Urinary bladder (tissue), 4 donors: ENCODE measurements at places on chromosomes 7 and 10.
A peak's percentile ranks its signal among the peaks of the same experiment; 100 is the strongest.

- DNase-seq, result no peak
Measured at GRCh38 chr10:49571388-49571787, 32.5 kb upstream of the ERCC6 start.

DNA sequence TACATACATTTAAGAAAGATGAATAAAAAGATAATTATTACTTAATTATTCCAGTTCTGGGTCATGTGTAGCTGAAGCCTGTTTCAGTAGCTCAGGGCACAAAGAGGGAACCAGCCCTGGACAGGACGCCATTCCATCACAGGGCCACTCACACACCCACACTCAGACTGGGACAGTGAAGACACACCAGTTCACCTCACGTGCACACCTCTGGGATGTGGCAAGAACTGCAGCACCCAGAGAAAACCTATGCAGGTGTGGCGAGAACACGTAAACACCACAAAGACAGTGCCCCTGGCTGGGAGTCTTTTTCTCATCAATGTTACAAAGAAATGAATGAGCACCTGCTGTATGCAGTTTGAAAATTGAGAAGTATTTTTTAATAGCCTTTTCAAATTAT lies 1.6 kb upstream of the IDI1 start:
- no peak for DNase-seq

- no peak for DNase-seq
Measured at GRCh38 chr10:65769828-65770227, 1156.0 kb upstream of the LRRTM3 start.

- DNase-seq, result no peak
Measured at GRCh38 chr10:11173042-11173441, 155.4 kb downstream of the CELF2 start.

GRCh38 chr10:21514129-21514817 lies 11.2 kb downstream of the SKIDA1 start:
- DNase-seq, result no peak

GRCh38 chr7:121643320-121643719 lies 229.6 kb upstream of the PTPRZ1 start:
- DNase-seq, result no peak

GRCh38 chr10:34018129-34018528 lies 683.7 kb upstream of the NRP1 start:
- no peak for DNase-seq

DNA sequence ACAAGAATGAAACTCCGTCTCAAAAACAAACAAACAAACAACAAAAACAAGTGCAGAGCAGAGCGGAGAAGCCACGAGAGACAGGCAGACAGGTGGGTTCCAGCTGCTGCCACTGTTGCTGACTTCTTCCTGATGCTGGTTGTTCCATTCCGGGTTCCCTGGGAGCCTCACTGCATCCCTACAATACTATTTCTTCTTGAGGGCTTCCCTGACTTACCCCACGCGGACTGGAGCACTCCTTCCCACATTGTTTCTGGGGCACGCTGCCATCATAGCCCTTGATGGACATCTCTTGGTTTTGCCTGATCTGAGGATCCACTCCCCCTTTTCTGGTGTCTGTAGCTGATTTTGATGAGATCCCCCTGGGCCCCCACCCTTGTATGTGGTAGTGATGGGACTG lies 5.6 kb upstream of the NKX1-2 start:
- DNase-seq, result no peak

GRCh38 chr7:82549616-82550285 lies 106.2 kb upstream of the CACNA2D1 start:
- no peak for DNase-seq

- DNase-seq, result no peak
Measured at GRCh38 chr10:71865561-71866041, 14.6 kb upstream of the PSAP start.

GRCh38 chr10:48938281-48938680 lies 1.4 kb downstream of the LRRC18 start:
- DNase-seq, result no peak

- no peak for DNase-seq
Measured at GRCh38 chr7:2233926-2234325, 1.2 kb upstream of the MAD1L1 start.

DNA sequence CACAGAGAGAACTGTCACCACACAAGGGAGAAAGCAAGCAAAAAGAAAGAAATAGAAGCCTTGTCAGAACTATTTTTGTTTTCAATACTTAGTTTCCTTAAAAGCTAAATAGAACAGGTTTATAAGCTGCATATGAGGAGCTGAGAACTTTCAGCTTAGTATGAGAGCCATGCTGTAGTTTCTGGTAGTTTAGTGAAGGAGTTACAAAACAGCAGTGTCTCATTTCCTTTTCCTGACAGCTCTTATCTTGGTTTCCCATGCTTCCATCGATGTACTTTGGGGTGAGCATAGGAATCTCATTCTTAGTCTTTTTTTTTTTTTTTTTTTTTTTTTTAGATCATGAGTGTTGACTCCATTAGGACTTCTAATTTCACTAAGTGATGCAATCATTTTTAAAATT lies 8.6 kb upstream of the CHRM2 start:
- DNase-seq, result no peak

- no peak for DNase-seq
Measured at GRCh38 chr10:527416-527815, 162.1 kb downstream of the DIP2C start.

DNA sequence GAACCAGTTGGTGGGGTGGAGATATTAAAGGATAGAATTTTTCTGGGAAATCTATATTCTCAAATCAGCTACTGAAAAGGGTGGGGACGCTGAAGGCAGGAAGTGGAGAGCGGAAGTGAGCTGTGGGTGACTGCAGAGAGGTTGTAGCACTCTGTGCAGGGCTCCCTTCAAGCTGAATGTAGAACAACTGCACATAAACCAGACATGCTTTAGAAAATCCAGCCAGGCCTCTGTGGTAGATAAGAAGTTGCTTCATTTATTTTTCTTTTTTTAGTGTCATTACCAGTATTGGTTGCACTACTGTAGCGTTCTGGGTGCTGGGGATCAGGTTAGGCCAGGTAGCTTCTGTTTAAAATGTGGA lies 127.8 kb downstream of the CELF2 start:
- DNase-seq, result no peak

DNA sequence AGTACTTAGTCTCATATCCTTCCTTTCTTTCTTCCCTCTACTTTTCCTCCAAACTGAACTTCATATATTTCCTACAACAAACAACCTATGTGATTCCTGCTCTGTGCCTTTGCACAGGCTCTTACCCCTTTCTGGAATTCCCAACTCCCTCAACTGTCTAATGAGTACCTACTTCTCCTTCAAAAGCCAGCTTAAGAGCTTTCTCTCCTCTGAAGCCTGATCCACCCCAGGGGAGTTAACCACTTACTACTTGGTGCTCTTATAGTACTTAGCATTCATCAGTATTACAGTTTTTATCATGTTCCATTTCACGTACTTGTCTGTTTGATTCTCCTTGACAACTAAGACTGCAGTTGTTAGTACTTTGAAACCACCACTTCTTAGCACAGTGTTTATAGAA lies 246.1 kb downstream of the LRRTM3 start:
- no peak for DNase-seq

GRCh38 chr10:64115908-64116643 lies 594.9 kb downstream of the REEP3 start:
- no peak for DNase-seq

DNA sequence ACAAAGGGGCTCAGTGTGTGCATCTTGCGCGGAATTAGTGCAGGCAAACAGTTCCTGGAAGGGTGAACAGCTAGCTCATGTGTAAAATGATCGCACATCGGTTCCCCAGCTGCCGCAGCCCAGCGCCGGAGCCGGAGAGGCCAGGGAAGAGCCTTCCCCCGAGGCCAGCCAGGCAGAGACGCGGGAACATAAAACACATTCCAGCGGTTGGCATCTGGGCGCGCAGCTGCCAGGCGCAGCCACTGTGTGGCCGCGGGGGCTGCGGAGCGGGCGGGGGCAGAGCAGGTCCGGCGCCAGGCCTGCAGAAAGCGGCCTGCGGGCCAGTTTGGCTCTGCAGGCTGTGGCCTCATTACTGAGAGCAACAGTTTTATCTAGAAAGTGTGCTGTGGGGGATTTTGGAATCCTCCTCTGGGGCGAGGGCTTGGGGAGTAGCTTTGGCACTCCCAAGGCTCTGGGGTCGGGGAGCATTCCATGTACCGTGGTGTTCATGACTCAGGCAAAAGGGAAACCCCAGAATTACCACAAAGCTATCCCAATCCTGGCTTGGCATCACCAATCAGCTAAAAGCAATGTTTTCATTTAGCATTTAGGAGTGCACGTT lies 74.3 kb downstream of the SAMD9 start:
- DNase-seq, result no peak

DNA sequence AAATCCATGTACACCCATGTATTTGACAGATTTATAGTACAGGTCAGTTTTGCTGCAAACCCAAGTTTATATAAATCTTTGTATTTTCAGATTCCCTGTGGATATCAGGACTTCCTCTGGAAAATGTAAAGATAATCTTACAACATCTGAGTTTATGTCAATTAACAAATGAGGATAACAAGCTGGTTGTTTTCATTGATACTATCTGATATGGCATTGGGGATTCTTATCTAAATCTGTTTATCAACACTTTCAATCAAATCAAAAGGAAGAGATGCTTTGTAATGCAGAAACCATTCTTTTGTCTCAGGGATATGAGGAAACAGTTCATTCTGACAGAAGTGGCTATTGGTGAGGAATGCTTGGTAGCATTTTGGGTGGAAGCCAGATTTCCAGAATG lies 64.9 kb upstream of the FAM204A start:
- DNase-seq, result no peak

GRCh38 chr7:9264395-9264794 lies 831.0 kb downstream of the NXPH1 start:
- DNase-seq, result no peak

DNA sequence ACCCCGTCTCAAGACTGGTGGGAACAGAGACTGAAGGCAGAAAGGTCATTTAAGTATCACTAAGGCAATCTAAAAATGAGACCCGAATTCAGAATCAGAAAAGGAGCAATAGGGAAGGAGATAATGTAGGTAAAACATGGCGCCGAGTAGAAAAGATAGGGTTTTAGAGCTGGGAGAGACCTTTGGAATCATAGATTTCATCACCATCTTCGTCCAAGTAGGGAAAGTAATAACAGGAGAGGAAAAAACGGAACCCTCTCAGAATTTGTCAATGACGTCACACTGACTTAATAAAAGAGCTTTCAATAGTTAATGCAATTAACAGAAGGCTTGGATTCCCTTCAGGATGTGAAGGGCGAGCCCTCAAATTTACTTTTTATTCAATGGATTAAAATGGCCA lies 1.0 kb upstream of the UBN2 start:
- no peak for DNase-seq

DNA sequence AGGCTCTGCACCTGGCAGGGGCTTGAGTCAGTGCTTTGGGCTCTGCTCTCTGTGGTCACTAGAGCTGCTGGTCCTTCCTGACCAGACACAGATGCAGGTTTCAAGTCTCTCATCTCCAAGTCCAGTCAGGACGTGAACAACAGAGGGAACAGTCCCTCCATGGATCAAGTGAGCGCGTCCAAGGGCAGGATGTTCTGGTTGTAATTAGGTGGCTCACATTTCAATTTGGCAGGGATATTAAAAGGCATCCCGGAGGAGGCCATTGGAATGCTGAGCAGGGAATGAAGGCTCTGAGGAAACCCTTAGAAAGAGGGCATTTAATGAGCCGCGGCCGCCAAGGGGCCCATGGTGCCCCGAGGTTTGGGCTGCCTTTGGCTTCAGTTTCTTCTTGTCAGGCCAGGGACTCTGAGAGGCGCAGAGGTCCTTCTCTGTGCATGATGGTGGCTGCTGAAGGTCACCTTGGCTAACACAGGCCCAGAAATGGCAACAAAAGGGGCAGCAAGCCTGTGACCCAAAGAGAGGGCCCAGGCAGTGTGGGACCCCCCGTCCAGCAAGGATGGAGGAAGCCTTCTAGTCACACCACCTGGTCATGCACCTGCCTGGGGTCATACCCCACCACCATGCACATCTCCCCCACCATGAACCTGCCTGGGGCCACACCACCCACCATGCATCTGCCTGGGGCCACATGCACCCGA lies 30.7 kb upstream of the INPP5A start:
- DNase-seq, result peak; percentile 56

GRCh38 chr10:63681993-63682697 lies 160.9 kb downstream of the REEP3 start:
- DNase-seq, result peak; percentile 72

DNA sequence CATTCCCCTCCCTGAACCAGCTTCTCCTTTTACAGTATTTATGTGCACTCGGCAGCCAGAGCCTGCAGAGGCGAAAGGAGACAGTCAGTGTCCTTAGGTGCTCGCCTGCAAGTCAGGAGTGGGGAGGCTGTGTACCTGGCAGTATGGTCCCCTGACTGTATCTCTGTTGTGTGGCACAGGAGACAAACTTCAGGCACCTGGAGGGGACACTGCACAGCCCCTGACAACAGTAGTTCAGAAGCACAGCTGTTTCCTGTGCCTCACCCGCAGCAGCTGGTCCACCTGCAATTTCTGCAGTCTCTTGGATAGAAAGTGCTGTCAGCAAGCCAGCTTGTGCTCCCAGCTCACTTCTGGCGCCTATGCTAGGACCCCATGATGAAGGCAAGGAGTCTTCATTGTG lies 73.4 kb upstream of the LAMB4 start:
- no peak for DNase-seq

DNA sequence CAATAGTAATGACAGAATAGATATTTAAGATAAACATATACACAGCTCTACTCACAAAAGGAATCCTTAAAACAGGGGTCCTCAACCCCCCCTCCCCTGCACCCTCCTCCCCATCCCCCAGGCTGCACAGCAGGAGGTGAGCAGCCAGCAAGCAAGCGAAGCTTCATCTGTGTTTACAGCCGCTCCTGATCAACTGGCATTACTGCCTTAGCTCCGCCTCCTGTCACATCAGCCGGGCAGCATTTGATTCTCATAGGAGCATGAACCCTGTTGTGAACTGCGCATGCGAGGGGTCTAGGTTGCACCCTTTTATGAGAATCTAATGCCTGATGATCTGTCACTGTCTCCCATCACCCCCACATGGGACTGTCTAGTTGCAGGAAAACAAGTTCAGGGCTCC lies 65.5 kb downstream of the SMURF1 start:
- DNase-seq, result no peak

GRCh38 chr10:71975871-71976725 lies 11.9 kb downstream of the CHST3 start:
- no peak for DNase-seq

DNA sequence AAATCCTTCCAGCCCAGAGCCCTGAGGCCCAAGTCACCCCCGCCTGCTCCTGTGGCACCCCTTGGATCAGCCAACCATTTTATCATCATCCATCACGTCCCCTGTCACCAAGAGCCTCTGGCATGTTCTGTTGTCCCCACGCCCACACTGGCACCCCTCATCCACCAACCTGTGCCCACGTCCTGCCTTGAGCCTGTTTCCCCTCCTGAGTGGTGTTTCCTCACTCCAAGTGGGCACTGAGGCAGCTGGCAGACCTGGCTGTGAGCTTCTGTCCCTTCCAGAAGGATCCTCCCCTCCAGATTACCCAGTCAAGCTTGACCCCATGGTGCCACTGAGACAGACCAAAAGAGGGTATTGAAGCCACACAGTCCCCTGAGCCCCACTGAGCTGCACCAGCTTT lies 71.4 kb upstream of the ANTXRL start:
- no peak for DNase-seq
